ENCODE measurements at places on chromosomes 12 and 14.

DNA sequence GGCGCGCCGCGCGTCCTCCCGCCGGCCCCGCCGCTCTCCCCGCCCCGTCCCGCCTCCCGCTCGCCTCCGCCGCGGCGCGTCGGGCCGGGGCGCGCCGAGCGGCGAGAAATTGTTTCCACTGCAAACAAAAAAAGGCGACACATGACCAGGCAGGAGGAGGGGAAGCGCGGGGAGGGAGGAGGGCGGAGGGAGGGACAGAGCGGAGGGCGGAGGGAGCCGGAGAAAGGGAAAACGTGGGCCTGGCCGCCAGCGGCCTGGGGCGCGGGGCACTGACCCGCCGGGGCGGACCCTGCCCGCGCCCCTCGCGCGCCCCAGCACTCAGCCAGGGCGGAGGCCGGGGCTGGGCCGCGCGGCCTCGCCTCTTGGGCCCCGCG is at the start of gene FOXN3:
Gene FOXN3 (minus strand): TSS at position 143 of the 374 bp plus-strand sequence. CDS start 4,757 bp downstream, outside the sequence.
- DNase-seq: peak; percentile 63

DNA sequence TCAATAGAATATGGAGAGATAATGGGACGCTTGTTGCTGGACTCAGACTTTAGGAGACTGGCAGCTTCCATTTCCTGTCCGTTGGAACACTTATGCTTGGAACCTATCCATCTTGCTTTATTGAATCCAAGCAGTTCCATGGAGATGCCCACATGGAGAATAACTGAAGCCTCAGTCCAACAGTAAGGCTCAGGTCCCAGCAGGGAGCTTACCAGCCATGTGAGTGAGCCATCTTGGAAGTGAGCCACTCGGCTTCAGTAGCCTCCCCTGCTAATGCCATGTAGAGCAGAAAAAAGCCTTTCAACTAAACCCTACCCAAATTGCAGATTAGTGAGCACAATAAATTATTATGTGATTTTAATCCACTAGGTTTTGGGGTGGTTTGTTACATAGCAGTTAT is 538.8 kb upstream of the STXBP6 start:
- no peak for DNase-seq

GRCh38 chr12:86435053-86435452 is 178.9 kb upstream of the MGAT4C start:
- DNase-seq: no peak

DNA sequence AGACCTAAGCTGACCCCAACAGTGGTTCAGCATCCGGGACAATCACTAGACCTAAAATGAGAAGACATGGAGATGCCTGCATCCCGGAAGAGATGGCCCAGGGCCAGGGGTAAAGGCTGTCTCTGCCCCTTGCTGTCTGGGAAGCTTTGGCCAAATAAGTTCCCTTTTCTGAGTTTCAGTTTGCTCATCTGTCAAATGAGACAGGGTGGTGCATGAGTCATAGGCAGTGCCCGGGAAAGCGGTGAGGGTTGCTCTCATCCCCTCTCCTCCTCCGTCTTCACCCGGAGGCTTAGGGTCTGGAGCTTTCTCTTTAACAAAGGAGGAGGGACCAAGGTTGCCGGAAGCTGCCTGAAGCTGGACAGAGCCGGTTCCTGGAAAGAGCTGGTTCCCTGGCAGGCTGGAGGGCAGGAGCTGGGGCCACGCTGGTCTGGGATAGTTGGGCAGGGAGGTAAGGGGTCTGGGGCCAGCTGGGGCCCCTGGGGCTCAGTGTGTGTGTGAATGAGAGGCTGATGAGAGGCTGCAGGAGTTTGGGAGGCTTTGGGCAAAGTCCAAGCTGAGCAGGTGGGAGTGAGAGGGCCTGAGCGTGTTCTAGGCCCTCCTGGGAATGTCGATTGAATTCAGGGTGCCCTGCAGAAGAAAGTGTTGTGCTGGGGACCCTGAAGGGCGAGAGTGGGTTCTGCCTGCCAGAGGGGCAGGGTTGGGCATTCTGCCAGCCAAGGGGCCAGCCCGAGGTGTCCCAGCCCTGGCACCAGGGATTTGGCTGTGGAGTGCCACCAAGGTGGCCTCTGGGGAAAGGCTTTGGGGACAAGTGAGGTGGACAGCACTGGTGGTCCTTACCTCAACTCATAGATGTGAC is at the start of gene SDSL:
Gene SDSL (plus strand): TSS at position 351 of the 856 bp plus-strand sequence. CDS start 5,603 bp downstream, outside the sequence.
- DNase-seq: no peak

DNA sequence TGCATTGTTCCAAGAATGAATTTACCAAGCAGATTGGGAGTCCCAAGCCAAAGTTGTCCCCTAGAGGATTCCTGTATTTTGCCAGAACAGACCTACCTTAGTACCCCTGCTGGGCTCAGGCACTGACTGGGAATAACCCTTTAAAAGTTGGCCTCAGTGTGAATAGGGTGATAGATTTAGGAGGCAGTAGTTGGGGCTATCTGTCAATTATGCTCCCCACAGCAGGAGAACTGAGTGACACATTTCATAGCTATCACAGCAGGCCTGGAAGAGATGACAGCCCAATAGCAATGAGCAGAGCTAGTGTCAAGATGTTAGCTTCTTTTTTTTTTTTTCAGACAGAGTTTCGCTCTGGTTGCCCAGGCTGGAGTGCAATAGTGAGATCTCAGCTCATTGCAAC is 14.3 kb upstream of the LRP6 start:
- DNase-seq: no peak

GRCh38 chr14:22539831-22540230 is 49.2 kb downstream of the DAD1 start:
- DNase-seq: no peak

DNA sequence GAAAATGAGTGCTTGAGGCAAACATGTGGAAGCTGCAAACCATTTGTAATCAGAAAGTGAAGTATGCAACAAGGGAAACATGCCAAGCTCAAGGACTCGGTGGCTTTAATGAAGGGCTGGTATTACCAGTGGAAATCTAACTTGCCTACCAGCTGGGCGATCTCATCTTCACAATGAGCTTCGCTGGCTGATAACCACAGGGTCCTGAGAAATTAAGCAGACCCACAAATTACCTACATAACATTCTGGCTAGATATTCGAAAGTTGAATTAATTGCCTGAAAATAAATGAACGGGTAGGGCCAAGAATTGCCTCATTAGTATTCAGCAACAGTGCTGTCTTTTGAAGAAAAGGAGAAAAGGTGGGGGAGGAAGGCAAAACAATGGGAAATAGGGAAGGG is 439.4 kb downstream of the PDZRN4 start:
- no peak for DNase-seq

DNA sequence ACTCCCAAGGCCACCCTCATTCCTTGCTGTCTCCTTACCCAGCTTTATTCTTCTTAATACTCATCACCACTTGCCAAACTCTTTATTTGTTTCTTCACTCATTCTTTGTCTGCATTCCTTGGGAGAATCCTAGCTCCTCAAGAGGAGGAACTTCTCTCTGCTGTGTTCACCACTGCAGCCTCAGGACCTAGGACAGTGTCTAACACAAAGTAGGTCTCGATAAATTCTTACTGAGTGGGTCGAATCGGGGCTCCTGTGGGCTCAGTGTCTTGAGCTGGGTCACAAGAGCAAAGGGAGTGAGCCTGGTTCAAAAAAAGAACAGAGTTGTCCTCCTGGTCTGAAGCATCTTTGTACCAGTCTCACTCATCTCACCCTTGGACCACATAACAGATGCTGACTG is 224.1 kb upstream of the TMEM132C start:
- no peak for DNase-seq

DNA sequence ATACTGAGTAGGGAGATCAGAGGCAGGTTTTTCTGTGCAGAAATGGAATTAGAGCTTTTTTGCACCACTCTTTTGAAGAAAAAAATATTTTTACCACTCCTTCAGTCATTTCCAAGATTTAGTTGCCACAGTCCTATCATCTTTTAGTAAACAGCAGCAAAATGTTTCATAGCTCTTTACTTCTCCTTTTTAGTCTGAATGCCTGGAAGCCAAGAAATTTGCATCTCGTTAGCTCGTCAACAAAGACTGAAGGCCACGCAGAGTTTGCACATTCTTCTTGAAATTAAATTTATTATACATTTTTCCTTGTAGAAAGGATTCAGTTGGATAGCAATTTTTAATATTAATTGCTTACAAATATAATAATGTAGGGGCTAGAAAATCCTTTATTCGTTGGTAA is 544.5 kb upstream of the ATP2B1 start:
- DNase-seq: no peak

GRCh38 chr12:94941440-94941862 is 62.0 kb downstream of the NDUFA12 start:
- peak; percentile 76 for DNase-seq

DNA sequence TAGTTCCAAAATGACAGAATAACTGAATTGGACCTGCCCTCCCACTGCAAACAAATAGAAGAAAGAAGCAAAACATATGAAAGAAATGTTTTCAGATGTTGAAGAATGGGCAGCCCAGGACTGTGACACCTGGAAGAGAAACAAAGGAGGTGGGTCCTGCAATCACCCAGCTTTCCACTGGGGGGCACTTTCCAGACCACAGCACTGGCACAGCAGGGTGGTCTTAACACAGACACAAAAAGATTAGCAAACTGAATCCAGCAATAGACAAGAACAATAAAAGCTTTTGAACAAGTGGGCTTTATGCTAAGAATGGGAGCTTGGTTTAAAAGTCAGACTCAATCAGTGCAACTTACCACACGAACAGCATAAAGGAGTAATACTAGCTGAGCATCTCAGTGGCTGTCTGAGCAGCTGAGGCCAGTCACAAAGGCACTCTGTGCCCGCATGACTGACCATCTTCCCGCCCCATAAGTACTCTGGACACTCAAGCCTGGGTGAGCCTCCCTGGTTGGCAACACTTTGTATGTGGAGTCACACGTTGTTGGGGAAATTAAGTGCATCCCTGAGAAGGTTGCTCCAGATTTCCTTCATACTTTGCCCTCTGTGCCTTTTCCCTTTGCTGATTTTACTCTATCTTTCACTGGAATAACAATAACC is 27.7 kb downstream of the JKAMP start:
- DNase-seq: no peak

DNA sequence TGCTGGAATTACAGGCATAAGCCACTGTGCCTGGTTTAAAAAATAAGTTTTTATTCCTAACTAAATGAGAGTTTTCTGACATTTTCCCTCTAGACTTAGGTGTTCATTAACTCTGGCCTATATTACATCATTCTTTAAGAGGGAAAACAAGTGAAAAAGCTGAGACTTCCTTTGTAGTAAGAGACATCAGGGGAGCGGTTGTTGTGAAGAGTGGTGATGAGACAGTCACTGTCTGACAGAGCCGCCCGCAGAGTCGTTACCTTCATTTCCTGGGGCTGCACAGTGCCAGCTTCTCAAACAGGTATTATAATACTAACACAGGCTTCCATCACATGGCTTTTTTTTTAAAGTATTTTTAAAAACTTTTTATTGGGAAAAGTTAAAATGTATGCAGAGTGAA is 19.7 kb upstream of the TDRD9 start:
- no peak for DNase-seq

- DNase-seq: no peak
These were observed 2.8 kb upstream of the CLEC9A start for GRCh38 chr12:10027721-10028120.

Measured in brain pericyte (primary cell).